Osteoblast (primary cell): ENCODE measurements at places on chromosomes 1 and 21. TPM values are rescaled to one million over a fixed set of nuclear protein-coding genes. Genes with fewer than 3 reads are reported as not detected.

Gene LCE2A
- total RNA-seq = not detected in 2 replicates

Gene C8A
- total RNA-seq = not detected in 2 replicates

Gene COL9A2
- total RNA-seq = 0.36 and 0.88 TPM in 2 replicates

Gene FAM151A
- total RNA-seq = not detected in 2 replicates

Gene ACTL8
- not detected in 2 replicates for total RNA-seq

Gene B3GALT5
- total RNA-seq = under 0.01 TPM in 2 replicates

Gene C1QTNF12
- 0.36 and 0.59 TPM in 2 replicates for total RNA-seq

Gene PM20D1
- total RNA-seq = 0.29 TPM in 1 of 2 replicates, not detected in the other

Gene LHX8
- not detected in 2 replicates for total RNA-seq

Gene MYBPHL
- total RNA-seq = not detected in 2 replicates

Gene NMNAT2
- 2.5 and 5.6 TPM in 2 replicates for total RNA-seq

Gene ICOSLG
- 0.29 TPM in 1 of 2 replicates, not detected in the other for total RNA-seq

Gene MMP23B
- total RNA-seq = 0.59 and 1.1 TPM in 2 replicates

Gene MPL
- total RNA-seq = not detected in 2 replicates

GRCh38 chr1:77290576-77290975 is 8.8 kb downstream of the AK5 start:
- DNase-seq = no peak

DNA sequence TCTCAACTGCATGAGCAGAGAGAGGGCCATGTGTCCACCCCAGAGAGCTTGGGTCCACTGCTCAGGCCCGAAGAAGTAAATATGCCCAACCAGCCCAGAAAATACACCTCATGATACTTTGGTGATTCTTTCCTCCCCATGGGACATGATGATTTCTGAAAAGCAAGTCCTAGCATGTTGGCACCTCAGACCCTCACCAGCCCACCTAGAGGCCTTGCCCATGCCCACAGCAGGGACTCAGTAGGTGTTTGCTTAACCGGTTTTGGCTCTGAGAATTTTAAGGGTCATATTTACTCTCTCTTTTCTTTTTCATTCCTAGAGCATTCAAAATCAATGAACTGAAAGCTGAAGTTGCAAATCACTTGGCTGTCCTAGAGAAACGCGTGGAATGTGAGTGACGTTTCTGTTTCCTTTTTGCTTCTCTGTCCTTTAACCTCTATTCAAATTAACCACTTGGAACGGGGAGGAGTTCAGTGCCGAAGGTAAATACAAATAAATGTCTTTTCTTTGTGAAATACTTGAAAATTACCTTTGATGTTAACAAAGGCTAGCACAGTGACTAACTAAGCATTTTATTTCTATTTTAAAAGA is 79.7 kb downstream of the PDE9A start:
- peak; percentile 27 for DNase-seq

- peak; percentile 83 for DNase-seq
These were observed 1.9 kb downstream of the SLC6A9 start for GRCh38 chr1:44029260-44029910.

DNA sequence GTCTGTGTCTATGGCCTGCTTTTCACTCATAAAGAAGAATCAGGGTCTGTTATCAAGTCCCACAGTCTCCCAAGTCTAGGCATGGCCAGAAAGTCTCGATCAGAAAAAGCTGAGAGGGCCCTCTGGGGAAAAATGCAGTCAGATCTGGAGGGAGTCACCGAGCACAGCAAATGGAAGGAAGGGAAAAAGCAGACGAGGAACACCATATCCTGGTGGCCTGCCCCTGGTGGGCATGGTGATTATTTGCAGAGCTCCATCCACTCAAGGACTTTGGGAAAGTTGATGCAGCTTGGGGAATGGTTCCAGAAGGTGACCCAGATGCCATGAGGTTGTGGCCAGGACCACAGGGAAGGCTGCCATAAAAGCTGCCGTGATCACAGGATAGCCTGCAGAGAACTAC is 189.1 kb downstream of the CLIC6 start:
- no peak for DNase-seq

GRCh38 chr1:57357462-57357861 is 66.4 kb downstream of the DAB1 start:
- DNase-seq = no peak

DNA sequence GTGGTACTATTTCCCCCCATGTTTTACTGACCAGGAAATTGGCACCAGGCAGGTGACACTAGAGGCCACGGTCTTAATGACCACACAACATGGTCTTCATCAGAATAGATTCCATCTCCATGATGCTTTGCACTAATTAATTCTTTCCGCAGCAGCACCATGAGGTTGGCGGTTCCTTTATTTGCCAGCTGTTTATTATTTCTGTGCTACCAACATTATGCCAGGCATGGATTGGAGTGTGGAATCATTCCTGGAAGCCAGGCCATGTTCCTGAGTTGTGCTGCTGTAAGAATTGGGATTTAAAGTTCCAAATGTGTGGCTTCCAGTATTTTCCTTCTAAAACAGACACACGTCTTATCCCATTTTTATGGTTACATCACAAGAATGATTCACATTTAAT is 107.8 kb downstream of the NFIA start:
- DNase-seq = no peak

DNA sequence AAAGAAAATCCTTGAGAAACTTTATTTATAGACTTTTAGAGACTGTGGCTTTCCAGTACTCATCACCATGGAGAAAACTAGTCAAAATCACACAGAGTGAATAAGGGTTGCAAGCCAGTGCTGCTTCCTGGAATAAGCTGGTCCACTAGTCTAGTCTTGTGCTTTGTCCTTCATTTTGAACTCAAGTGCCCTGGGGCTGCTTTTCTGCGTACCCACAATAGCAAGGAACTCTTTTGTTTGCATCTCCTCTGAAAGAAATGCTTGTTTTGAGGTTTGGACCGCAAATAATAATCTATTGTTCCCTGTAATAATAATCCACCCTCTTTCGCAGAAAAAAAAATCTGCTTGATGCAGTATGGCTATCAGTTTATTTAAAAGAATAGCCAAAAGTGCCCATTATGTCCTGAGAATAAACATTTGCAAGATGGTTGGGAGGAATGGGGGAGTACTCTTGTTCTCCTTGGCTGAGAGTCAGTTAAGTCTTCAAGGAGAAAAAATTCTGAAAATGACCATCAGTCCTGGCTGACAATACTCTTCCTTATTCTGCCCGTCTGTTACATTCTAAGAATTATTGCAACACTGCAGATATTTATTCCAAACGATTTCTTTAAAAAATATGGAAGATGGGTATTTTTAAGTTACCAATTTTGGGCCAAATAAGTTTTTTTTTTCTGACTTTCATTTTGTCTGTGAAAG is 41.9 kb downstream of the MPZL1 start:
- no peak for DNase-seq

GRCh38 chr21:34970566-34970965 is 78.5 kb downstream of the RUNX1 start:
- no peak for DNase-seq

- DNase-seq = peak; percentile 90
These were observed 12.4 kb downstream of the LMNA start for GRCh38 chr1:156126630-156127534.

DNA sequence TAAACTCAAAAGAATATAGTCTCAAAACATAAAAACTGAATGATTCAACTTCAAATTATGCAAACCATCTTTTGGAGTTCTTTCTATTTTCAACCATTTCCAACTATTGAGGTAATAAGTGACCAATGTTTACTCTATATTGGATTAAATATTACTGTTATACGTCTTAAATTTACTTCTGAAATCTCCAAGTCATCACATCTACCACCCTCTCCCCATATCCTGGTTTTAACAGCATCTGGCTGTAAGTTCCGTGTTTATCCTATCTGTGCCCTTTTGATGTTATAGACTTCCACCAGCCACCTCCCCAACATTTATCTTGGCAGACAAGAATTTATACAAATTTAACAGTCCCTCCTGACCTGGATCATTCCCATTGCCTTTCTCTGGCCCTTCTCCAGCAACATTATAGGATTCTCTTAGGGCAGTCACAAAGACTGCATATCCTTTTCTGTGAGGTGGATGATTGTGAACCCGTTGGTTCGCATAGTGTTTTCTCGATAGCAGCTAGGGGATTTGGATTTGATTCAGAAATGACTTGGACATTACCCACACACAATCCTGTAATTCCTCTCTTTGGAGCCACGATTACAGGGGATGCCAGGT is 313.4 kb upstream of the FMN2 start:
- DNase-seq = no peak

DNA sequence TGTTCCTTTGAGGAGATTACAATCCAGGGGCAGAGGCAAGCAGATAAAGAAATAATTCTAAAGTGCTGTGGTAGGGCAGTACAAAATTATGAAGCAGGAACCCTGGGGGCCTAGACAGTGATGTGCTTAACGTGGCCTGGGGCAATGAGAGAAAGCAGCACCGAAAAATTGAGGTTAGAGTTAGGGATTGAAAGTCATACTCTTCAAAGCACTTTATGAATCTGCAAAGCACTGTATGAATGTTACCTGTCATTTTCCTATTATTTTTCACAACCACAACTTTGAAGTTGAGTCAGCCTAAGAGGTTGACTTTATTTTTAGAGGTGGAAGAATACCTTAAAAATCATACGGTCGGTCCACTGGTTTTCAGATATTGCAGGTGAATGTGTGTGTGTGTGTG is 183.4 kb upstream of the NFIA start:
- no peak for DNase-seq

- no peak for DNase-seq
These were observed 389.2 kb downstream of the PLPP3 start for GRCh38 chr1:56189946-56190805.

DNA sequence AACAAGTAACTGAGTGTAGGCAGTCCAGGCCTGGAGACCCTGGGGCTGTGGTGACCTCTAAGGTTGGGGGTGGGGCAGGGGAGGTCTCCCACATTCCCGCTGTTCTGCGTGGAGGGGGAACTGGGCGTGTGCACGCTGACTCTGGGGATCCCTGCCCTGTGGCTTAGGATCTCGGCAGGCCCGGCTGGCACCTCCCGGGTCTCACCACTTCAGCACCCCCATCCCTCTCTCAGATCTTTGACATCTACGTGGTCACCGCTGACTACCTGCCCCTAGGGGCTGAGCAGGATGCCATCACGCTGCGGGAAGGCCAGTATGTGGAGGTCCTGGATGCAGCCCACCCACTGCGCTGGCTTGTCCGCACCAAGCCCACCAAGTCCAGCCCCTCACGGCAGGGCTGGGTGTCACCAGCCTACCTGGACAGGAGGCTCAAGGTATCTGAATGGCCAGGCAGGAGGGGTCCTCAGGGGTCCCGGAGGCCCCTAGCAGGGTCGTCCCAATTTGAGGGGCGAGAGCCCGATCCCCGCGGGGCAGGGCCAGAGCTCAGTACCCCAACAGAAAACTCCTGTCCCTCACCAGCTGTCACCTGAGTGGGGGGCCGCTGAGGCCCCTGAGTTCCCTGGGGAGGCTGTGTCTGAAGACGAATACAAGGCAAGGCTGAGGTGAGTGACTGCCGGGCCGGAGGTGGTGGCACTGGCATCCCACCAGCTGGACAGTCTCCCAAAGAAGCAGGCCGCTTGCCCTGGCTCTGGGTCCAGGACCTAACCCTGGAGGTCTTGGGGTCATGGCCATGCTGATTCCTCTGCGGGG is 68.7 kb downstream of the TRIM11 start:
- DNase-seq = peak; percentile 53

GRCh38 chr1:154199563-154199879 is 6.6 kb downstream of the CFAP141 start:
- peak; percentile 61 for DNase-seq

GRCh38 chr1:94486990-94487389 is 54.6 kb downstream of the F3 start:
- no peak for DNase-seq

- DNase-seq = no peak
These were observed 45.5 kb downstream of the TOR3A start for GRCh38 chr1:179127163-179127895.

- DNase-seq = no peak
These were observed 20.8 kb upstream of the TSNAX start for GRCh38 chr1:231507476-231508355.

- peak; percentile 93 for DNase-seq
These were observed 5.4 kb upstream of the LAMC2 start for GRCh38 chr1:183180634-183181056.

GRCh38 chr1:224730965-224731364 is 114.8 kb downstream of the CNIH3 start:
- no peak for DNase-seq

- DNase-seq = no peak
These were observed 58.2 kb downstream of the HSD3B1 start for GRCh38 chr1:119565131-119565772.

- peak; percentile 62 for DNase-seq
These were observed 1.8 kb downstream of the MFN2 start for GRCh38 chr1:11982010-11982392.

- peak; percentile 85 for DNase-seq
These were observed 1.1 kb downstream of the SRM start for GRCh38 chr1:11058595-11059154.

DNA sequence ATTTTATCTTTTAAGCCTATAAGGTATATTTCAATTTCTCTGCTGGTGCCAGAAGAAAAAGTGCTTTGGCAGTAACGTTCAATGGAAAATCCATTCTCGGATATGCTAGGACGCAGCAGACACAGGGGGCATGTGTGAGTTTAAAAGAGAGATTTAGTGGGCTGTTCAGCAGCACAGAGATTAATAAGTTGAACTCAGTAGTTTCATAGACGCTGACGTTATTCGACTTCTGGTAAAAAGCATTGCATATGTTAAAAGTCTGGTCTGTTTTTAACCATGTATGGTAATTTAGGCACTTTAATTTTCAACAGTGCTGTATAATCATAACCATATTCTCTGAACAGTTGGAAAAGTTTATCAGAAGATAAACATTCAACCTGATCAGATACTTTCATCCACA is 99.6 kb downstream of the ATP6V1G3 start:
- DNase-seq = no peak

- no peak for DNase-seq
These were observed 24.7 kb downstream of the TRIM62 start for GRCh38 chr1:33157131-33157530.

DNA sequence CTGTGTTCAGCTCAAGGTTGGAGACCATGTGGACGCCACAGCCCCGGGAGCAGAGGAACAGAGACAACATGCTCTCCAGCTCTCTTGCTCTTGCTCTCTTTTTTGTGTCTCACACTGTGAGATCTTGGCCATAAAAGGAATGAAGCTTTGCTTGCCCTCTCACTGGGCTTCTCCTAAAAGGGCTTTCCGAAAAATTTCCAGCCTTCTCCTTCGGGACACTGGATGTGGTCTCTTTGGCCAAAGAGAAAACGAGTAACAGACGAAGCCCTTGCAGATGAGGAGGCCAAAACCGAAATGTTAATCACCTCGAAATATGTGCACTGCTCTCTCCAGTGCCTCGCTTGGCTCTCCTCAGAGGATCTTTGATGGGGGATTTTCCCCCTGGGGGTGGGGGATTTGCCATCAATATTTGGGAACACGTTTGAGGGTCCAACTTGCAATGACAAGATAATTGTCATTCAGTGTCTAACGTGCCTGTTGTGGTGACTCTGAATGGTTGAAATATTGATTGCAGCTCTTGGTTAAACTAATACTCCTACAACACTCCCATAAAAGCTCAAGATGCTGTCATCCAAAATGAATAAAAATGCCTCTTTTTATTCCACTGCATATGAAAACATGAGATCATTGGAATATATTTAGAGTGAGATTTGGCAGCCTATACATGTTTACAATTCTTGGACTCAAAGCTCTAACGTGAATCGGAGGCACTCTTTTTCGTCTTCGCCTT is 68.6 kb upstream of the ANGPTL1 start:
- no peak for DNase-seq
